Left cardiac atrium (tissue), 4 donors: ENCODE measurements at places on chromosomes 1 and 21. TPM values are rescaled to one million over a fixed set of nuclear protein-coding genes. Genes with fewer than 3 reads are reported as not detected.

DNA sequence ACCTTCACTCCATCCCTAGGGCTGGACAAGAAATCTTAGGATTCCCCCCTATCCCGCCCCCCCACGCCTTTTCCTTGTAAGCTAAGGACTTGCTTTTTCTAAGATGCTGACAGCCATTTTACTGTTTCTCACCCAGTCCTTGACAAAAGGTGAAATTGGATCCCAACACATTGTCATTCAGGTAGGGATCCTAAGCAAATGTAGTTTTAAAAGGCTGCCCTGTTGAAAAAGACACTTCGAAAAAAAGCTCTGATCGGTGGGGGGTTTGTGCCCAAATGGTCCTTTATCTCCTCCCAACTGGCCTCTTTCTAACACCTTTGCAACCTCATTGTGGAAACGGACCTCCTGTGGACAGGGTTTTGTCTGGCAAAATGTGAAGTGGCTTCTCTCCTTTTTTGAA lies 2.9 kb downstream of the CACHD1 start:
- no peak for DNase-seq

DNA sequence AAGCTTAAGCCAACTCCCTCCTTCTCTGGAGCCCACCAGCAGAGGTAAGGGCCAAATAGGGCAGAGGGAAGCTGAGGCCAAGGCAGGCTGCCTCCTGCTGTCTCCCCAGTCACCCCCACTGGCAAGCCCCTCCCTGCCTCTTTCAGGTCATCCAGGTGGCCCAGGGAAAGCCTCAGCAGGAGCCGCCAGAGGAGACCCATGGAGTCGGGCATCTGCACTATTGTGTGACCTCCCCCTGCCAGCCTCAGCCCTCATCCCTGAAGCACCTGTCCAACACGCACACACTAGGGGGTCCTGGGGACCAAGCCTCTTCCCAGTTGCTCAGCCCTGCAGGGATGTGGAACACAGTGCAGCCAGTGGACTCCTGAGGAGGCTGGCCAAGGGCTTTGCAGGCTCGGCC lies 5.3 kb upstream of the NAXE start:
- DNase-seq, result no peak

GRCh38 chr1:72197786-72198185 lies 84.6 kb downstream of the NEGR1 start:
- no peak for DNase-seq

DNA sequence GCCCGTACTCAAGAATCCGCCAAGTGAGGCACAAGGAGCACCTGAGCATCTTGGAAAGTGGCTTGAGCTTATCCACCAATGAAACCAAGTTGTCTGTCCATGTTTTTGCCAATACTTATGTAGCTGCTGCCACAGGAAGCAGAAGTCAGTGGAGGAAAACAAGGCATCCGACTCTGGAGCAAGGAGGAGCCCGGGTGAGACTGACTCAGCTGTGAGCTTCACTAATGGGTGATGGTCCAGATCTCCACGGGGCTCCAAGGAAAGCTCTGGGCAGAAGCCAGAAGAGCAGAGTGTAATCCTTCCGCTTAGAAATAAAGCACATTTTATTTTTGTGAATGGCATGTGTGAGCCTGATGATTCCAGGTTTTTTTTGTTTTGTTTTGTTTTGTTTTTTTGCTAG lies 12.3 kb upstream of the SSR2 start:
- no peak for DNase-seq

Gene ADPRS
- total RNA-seq, result 17.6 TPM

Gene CEP85
- 38.6 TPM for total RNA-seq

Gene PTPRC
- total RNA-seq, result 11.0 TPM

Gene ATP1A4
- total RNA-seq, result not detected

Gene MROH9
- total RNA-seq, result not detected
